ENCODE measurements at places on chromosomes 2 and 18.

DNA sequence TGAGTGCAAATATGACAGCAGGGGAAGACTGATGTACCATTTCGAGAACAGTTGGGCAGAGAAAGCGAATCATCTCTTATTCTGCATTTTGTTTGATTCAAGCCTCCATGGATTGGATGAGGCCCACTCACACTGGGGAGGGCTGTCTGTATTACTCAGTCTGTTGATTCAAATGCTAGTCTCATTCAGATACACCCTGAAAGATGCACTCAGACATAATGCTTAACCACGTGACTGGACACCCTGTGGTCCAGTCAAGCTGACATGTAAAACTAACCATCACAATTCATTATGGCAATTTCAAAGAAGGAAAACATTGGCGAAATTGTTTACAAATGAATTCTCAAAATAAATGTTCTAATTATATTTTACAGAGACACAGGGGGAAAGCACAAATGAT is 1210.2 kb downstream of the DPP10 start:
- no peak for DNase-seq

- no peak for DNase-seq
Observed at GRCh38 chr2:219576505-219577388, 4.6 kb downstream of the INHA start.

DNA sequence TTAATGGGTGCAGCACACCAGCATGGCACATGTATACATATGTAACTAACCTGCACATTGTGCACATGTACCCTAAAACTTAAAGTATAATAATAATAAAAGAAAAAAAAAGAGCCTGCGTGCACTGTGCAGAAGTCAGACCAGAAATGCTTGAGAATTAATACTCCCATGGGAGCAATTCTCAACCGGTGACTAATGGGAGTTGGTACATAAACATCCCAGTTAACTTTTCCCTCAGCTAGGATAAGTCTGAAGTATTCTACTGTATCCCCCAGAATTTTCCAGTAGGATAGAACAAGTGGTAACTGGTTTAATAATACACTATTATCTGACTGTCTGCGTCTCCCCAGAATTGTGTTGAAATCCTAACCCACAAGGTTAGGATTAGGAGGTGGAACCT is 113.6 kb upstream of the COL5A2 start:
- DNase-seq: no peak

- no peak for DNase-seq
Observed at GRCh38 chr2:223998948-223999347, 40.1 kb downstream of the SERPINE2 start.

DNA sequence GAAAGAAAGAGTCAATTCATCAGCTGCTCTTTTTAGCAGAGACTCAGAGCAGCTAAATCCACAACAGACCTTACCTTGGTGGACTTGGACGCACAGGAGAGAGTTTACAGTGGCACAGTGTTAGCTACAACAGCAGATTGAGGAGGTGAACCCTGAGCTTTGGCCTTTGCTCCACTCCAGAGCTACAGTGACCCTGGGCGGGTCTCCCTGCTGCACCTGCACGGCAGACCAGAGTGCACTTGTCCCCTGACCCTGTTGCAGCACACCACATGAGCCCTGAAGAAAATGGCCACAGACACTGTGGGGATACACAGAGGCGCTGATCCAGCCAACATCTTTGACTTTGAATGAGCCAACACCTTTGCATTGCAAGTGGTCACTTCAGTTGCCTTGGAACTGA is 11.0 kb downstream of the SLC19A3 start:
- DNase-seq: no peak

DNA sequence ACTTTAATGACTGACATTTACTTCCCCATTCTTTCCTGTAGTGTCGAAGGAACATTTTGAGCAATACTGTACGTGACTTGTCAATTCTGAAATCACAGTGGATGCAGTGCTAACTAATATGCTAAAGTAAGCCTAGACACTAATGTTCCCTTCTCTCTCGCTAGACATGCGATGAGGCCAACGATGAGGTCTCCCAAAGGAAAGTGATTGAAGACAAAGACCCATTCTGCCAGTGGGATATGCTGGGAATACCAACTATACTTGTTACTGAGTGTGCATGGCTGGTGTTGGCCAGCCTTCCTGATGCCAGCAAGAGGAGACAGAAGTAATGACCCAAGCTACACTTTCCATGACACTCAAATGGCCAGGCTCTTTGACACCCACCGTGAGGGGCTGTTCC is 2.5 kb upstream of the SERPINE2 start:
- DNase-seq: no peak

GRCh38 chr18:267380-267687 is 513 bp downstream of the THOC1 start:
- no peak for DNase-seq

- DNase-seq: no peak
Observed at GRCh38 chr2:51612387-51612786, 580.5 kb upstream of the NRXN1 start.

- no peak for DNase-seq
Observed at GRCh38 chr18:36856815-36857214, 27.9 kb downstream of the KIAA1328 start.

GRCh38 chr18:41992066-41992465 is 37.0 kb downstream of the PIK3C3 start:
- DNase-seq: no peak

- no peak for DNase-seq
Observed at GRCh38 chr2:28668880-28669279, 82.8 kb upstream of the PPP1CB start.

DNA sequence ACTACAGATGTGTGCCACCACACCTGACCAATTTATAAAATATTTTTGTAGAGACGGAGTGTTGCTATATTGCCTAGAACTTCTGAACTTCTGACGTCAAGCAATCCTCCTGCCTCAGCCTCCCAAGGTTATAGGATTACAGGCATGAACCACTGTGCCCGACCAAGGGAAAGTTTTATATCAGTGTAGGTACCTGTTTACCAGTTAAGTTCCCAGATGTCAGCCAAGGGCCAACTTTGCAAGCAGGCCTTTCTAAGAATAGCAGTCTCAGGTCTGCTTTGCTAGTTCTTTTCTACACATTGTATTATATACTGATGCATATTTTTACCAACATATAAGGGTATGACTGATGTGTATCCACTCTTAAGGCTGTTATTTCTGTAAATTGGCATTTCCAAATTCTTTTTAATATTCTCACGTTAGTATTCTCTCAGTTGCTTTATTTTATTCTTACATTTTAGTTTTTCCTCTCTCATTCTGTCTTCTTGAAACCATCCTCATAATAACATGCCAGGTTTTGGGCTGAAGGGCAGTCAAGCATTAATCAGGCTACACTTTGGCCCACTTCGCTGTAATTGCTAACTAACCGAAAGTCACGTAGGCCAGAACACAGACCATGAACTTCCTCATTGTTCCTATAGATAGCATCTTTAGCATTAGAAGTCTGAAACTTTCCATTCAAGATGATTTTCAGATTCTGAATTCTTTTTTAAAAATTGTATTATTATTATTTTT is 25.0 kb upstream of the CXXC1 start:
- no peak for DNase-seq

DNA sequence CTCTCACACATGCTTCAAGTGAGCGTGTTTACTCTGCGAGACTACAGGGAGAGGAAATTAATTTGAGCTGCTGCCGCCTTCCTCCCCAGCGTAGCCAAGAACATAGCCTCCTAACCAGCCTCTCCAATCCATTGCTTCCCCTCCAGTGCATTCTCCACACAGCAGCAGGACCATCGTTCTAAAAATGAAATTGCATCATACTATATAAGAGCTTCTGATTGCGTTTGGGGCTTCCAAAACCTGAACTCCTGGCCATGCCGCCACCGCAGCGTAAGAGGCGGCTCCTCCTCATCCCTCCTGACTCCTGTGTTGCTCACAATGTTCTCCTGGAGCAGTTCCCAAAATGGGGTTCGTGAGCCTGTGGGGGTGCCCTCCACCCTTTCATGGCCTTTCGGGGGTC is 142.1 kb downstream of the MYT1L start:
- DNase-seq: no peak

DNA sequence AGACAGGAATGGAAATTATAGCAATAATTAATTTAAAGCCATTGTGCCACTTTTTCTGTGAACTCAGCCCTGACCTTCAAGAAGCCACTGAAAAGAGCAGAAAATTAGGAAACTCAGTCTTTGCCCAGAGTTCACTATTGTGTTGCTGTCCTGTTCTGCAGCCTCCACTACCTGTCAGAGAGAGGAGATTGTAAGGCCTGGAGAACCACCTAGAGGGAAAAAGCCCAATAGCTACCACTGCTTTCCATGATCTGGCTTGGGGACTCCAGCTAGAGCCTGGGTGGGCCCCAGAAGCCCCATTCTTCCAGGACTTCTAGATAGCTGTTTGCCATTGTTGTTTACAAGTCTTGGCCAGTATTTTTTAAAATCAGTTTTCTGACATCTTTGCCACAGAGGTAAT is 176.1 kb upstream of the KLF7 start:
- no peak for DNase-seq

DNA sequence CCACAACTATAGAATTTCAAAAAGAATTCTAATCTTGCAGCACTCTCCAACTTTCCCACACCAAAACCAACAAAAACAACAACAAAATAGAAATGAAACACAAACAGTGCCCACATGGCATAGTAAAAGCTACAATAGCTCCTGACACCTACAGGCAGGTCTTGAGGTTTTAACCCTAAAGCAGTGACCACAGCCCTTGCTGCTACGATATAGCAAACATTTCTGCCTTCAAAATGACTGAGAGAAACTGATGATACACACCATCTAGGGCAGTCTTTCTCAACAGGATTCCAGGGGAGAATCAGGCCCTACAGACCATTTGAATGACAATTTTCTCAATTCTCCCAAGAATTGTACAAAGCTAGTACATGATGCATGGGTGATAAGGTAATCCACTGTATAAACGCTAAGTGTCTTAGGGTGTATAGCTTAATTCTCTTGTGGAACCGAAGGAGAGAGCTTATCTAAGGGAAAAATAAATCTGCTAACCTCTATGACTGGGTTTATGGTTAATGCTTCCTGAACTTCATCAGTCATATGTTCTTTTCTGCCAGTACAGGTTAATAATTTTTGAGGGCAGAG is 46.5 kb downstream of the TRAK2 start:
- DNase-seq: no peak

DNA sequence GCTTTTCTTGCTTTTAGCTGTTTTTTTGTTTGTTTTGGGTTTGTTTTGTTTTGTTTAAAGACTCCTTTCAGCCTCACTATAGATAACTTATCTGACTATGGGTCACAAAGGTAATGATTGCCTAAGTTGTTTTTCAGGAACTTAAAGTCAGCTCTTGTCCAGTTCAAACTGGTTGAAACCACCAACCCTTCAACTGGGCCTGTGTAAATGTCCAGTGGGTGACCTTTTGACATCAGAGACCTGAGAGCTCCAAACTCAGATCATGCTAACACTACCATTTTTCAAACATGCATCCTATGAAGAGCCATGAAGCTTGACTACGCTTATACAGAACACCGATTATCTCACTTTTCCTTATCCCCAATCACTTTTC is 144.6 kb upstream of the RMP24 start:
- no peak for DNase-seq

- DNase-seq: no peak
Observed at GRCh38 chr18:3596637-3597384, 146.8 kb downstream of the TGIF1 start.

DNA sequence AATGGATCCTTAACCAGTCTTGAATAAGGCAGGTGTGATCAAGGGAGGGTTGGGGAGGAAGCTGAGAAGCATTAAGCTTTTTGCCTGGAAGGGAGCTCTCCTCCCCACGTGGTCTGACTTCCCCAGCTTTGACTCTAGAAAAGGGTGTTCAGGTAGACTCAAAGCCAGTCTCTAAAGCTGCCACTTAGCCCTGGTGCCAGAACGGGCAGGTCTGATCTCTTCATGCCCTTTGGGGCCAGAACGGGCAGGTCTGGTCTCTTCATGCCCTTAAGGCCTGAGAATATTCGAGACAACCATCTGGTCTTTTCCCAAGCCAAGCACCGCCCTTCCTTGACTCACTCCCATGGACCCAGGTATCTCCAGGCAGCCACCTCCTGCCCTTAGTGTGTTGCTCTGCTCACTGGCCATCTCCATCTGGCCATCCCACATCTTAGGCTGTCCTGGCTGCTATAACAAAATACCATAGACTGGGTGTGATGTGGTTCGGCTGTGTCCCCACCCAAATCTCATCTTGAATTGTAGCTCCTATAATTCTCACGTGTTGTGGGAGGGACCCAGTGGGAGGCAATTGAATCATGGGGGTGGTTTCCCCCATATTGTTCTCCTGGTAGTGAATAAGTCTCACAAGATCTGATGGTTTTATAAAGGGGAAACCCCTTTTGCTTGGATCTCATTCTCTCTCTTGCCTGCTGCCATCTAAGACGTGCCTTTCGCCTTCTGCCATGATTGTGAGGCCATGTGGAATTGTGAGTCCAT is 59.4 kb downstream of the SNORC start:
- no peak for DNase-seq

DNA sequence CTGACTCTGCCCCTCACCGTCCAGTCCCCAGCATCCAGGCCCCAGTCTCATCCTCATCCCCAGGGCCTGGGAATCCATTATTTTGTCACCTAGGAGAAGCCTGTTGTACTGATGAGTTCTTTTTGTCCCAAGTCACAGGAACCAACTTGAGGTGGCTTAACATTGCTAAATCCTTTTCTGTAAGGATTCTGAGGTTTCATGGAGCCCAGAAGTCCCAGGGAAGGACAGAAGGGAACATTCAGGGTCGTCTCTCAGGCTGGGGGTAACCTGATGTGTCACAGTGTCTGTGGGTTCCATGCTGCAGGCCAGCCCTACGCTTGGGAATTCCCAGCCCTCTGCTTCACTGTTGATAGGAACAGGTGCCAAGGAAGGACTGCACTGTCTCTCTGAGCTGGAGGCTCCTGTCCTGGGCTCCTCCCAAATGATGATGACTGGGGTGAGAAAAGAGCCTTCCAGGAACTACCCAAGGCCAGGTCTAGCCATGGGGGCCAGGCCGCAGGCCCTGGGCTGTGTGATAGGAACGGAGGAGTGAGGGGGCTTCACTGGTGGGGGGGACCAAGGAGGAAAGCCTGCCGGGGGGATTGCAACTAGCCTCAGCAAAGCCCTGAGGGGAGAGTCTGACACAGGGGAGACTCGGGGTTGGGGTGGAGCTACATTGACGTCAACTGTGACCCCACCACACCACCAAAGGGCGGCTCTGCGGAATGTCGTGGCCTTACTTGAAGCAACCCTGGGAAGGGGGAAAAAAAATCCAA is 145.7 kb downstream of the SMAD7 start:
- DNase-seq: no peak

DNA sequence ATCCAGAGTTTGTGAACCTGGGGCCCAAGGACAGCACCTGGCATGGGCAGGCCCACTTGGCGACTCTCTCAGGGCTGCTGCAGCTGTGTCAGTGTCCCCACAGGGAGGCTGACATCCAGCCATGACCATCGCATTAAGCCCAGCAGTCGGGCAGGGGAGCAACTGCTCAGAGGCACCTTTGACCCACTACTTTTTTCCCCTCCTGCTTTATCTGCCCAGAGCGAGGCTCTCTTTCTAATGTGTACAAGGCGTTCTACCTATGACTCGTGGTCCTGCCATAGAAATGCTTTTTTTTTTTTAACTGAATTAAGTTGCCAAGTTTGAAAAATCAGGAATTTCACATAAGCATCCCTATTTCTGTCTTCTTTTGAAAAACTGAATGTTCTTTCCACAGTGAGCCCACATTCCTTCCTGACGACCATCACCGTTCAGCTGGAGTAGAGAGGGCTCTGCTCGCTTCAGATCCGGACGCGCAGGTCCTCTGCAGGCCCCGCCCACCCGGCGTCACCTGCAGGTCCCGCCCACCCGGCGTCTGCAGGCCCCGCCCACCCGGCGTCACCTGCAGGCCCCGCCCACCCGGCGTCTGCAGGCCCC is 403 bp upstream of the CLUL1 start:
- DNase-seq: no peak

GRCh38 chr2:77268626-77269025 is 253.6 kb downstream of the LRRTM4 start:
- DNase-seq: no peak

- DNase-seq: no peak
Observed at GRCh38 chr18:5439986-5440696, 103.7 kb downstream of the EPB41L3 start.

Measured in activated CD8-positive, alpha-beta memory T cell treated with anti-CD3 and anti-CD28 coated beads for 1 hour (primary cell).